Stimulated activated CD4-positive, alpha-beta T cell treated with anti-CD3 and anti-CD28 coated beads, TNF-alpha, amount 100 ng/mL, for 48 hours (primary cell): ENCODE measurements at places on chromosomes 12 and 14.

- no peak for DNase-seq
These were observed 211.9 kb upstream of the ARHGAP5 start for GRCh38 chr14:31864937-31865855.

DNA sequence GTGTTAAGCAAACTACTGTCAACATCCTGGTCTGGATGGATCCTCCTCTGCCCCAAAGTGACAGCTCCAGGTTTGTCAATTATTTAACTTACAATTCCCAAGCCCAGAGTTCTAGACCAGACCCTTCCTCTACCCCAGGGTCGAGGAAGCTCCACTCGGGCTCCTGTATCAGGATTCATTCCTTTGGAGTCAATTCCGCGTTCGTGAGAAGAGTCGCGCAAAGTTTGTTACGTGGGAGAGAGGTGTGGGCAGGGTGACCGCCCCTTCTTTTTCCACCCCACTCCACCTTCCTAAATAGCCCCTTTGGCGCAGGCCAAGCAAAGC lies 479 bp downstream of the SEL1L start:
- DNase-seq: no peak

GRCh38 chr12:15650399-15651128 lies 138.6 kb downstream of the EPS8 start:
- no peak for DNase-seq

DNA sequence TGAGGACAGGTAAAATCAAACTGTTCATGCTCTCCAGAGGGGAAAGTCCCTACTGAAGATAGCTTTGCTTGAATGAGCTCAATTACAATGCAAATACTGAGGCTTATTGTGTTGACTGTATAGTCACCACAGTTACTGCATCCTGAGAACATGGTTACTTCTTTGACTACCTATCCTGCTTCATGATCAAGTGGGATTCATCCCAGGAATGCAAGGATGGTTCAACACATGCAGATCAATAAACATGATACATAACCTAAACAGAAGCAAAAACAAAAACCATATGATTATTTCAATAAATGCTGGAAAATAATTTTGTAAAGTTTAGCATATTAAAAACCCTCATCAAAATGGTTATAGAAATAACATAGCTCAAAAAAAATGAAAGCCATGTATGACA lies 32.9 kb upstream of the P2RX7 start:
- no peak for DNase-seq

GRCh38 chr12:130715998-130716968 lies at the start of gene RIMBP2:
Gene RIMBP2, minus strand, starts transcription at chr12:130716299. Its CDS starts 237,286 bp downstream, at chr12:130479013.
- DNase-seq: no peak

GRCh38 chr12:104182144-104182543 lies 33.4 kb upstream of the TXNRD1 start:
- no peak for DNase-seq

DNA sequence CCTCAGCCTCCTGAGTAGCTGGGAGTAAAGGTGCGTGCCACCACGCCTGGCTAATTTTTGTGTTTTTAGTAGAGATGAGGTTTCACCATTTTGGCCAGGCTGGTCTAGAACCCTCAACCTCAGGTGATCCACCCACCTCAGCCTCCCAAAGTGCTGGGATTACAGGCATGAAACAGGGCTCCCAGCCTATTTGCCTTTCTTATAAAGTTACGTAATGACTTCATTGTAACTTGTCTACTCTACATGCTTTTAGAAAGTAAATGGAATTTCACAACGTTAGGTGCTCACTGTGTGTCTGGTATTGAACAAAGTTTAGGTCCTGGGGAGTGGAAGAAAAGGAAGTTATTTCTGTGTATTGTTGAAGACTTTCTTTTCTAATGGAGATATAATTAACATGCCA lies 12.5 kb downstream of the CFAP251 start:
- DNase-seq: no peak

DNA sequence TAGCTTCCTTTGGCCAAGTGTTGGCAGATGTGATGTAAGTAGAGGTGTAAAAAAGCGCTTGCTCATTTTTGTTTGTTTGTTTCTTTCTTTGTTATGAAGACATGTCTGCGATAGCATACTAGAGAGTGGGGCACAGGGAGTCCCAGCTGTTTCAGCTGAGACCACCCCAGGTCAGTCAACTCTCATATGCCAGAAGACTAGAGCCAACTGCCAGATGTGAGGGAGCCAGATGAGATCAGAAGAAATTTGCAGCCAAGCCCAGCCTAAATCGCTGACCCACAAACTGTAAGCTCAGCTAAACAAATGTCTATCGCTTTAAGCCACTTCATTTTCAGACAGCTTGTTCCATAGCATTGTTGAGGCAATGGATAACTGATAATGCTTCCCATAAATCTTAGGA lies 397.1 kb downstream of the APAF1 start:
- no peak for DNase-seq

GRCh38 chr14:35336494-35337268 lies 44.5 kb downstream of the PSMA6 start:
- DNase-seq: no peak

DNA sequence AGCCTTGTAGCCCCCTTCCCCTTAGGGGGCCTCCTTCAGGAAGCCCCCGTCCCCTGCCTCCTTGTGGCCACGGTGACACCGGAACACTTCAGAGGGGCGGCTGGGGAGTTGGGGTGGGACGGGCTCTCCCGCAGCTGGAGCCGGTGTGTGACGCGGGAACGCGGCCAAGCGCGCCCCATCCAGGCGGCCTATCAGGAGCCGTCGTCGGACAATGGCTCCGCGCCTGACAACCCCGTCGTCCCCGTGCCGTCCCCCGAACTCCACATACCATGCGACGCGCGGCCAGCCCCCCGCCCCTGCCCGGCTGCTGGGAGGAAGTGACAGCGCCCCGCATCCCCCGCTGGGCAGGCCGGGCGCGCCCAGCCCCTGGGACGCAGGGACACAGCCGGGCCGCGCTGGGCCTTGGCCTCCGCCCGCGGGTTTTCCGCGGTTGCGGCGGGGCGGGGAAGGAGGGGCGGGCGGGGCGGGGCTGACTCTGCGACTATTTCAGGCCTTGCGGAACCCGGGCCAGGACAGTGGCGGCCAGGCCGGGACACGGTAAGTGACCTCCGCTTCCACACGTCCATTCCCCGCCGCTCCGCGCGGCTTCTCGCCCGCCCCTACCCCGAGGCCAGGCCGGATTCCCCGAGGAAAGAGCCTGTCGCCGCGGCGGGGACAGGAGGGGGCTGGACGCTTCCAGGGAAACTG lies at the start of gene TNFAIP2:
Gene TNFAIP2, plus strand, starts transcription at position 515 of the 687 bp plus-strand sequence. CDS start 2,997 bp downstream, outside the sequence.
- DNase-seq: no peak

DNA sequence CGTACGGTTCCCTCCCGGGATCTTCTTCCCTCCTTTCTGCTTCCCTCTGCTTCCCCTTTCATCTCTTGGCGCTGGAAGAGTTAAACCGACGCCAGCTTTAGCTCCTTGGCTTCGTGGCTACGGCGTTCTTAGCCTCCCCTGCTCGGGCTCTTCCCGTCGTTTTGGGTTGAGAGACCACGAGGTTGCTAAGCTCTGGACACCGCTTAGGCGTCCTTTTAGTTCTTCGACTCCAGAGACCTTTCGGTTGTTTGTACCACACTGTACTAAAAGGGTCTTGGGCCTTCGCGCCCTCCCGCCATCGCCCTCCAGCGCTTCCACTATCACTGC lies 545 bp downstream of the CPSF2 start:
- DNase-seq: no peak

GRCh38 chr14:32478050-32478449 lies 149.0 kb downstream of the AKAP6 start:
- no peak for DNase-seq

GRCh38 chr14:39568809-39569538 lies 136.7 kb upstream of the FBXO33 start:
- DNase-seq: no peak

- no peak for DNase-seq
These were observed 180.6 kb downstream of the SLC15A4 start for GRCh38 chr12:128643155-128643554.

GRCh38 chr12:117144599-117144998 lies 45.4 kb upstream of the TESC start:
- no peak for DNase-seq

DNA sequence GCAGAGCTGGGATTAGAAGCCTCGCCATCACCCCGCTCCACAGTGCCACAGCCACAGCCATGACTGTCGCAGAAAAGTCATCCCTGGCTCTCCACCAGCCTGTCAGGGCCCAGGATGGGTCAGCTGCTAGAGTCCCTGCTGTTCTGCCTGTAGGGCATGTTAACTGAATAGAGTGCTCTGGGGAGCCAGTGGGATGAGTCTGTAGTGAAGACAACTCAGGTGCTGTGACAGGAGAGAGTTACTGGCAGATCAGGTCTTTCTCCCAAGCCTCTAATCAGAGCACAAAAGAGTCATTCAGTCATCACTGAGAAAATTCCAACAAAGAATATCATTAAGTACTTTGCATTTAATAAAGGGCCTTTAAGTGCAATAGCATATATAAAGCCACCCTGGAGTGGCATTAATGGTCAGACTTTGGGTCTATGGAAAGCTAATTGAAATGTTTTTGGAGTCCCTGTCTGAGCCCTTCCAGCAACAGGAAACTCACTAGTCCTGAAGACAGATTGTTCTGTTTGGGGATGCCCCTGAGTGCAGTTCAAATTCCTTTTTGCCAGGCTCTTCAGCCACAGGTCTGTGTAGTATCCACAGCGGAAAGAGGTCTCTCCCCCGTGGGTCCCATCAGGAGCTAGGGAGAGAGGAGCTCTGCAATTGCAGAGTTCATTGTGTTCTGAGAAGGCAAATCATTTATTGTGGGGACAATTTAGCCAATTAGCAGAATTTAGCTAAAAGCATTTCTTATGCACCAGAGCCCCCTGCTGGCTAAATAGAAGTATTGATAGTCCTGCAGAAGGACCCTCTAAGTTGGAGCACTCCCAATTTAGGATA lies 45.2 kb upstream of the C14orf132 start:
- peak; percentile 21 for DNase-seq

- DNase-seq: no peak
These were observed 53.8 kb upstream of the CCDC175 start for GRCh38 chr14:59630288-59630963.

- DNase-seq: no peak
These were observed 10.4 kb upstream of the KRT7 start for GRCh38 chr12:52222692-52223091.

DNA sequence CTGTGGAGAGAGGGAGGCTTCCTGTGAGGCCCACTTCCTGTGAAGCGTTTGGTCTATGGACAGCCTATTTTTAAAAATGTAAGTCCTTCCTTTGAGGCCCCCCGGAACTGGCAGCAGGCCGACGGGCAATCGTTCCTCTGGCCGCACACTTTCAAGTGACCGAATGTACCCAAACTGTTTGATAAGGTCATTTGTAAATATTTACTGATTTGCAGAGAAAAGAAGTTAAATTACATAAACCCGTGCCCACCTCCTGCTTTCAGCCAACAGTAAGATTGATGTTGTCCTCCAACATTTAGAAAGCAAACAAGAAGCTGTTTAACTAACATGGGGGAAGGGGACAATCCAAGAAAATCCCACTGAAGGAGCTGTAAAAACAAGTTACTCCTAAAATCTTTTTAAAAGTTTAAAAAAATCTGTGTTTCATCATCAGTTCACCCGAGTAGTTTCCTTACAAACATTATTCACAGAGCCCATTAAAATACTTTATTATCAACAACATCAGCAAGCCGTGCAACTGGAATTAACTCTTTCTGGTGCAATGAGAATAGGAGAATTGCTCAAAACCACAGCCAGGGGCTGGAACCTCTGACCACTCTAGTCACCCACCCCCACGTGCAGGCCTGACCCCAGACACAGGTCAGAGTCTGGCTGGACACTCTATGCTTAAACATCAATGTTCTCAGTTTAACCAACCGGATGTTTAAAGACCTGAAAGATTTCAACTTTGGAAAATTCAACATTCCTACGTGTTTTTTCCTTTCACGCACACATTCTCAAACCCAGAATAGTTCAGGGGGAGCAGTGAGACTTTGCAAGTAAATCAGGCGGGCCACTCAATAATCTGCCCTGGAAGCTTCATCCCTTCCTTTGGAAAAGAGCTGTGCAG lies 65.3 kb downstream of the FOXN3 start:
- no peak for DNase-seq

- no peak for DNase-seq
These were observed 33.0 kb upstream of the SSTR1 start for GRCh38 chr14:38174711-38175110.

GRCh38 chr14:94136575-94137331 lies 7.3 kb upstream of the IFI27L2 start:
- peak; percentile 73 for DNase-seq

- DNase-seq: no peak
These were observed 72.4 kb upstream of the STAC3 start for GRCh38 chr12:57323416-57323815.

GRCh38 chr12:67410246-67410645 lies 141.1 kb downstream of the CAND1 start:
- DNase-seq: no peak

- no peak for DNase-seq
These were observed 11.0 kb upstream of the MLXIP start for GRCh38 chr12:122067548-122067947.

DNA sequence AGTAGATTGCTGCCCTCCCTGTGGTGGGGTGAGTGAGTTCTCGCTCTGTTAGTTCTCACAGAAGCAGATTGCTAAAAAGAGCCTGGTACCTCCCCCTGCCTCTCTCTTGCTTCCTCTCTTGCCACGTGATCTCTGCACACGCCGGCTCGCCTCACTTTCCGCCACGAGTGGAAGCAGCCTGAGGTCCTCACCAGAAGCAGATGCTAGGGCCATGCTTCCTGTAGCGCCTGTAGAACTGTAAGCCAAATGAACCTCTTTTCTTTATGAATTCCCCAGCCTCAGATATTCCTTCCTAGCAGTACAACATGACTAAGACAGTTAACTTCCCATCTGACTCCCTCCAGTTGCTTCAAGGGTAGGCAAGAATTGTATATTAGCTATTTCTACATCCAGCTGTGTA lies 76.2 kb downstream of the ETV6 start:
- DNase-seq: no peak

- DNase-seq: no peak
These were observed 96.2 kb upstream of the CPM start for GRCh38 chr12:69028941-69029729.

GRCh38 chr14:93987376-93987775 lies 9.7 kb upstream of the CCDC197 start:
- no peak for DNase-seq

DNA sequence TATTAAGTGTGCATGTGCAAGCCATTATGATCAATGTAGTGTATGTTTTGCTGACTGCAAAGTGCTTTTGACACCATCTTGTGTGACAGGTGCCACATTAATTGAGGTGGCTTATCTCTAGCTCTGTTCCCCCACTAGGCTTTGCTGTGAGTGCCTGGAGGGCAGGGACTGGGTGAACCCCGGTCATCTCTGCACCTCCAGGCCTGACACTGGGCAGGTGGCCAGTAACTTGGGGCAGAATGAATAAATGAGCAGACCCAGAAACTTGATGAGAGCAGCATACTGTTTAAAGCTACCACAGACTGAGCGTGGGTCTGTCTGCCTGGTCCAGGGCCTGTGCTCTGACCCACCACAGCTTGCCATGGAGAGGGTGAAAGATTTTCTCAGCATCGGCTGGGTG lies 151.6 kb downstream of the CALM1 start:
- no peak for DNase-seq

DNA sequence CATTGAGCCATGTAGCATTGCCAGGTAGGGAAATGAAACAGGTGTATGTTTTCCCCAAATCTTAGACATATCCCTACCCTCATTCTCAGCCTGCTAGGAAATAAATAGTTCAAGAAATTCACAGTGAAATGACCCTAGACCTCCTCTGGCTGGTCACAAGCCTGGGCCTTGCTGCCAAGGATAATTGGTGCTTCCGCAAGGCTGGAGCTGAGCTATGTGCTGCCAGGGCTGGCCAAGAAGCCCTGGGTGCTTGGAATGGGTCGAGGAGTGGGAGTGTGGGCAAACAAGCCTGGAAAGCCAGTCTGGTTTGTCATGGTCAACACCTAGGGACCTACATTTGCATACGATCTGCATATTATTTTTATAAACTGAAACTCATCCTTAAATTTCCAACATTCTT lies 31.3 kb upstream of the SLC10A1 start:
- no peak for DNase-seq
